ENCODE measurements at places on chromosomes 12 and 14. TPM values are rescaled to one million over a fixed set of nuclear protein-coding genes. Genes with fewer than 3 reads are reported as not detected.

DNA sequence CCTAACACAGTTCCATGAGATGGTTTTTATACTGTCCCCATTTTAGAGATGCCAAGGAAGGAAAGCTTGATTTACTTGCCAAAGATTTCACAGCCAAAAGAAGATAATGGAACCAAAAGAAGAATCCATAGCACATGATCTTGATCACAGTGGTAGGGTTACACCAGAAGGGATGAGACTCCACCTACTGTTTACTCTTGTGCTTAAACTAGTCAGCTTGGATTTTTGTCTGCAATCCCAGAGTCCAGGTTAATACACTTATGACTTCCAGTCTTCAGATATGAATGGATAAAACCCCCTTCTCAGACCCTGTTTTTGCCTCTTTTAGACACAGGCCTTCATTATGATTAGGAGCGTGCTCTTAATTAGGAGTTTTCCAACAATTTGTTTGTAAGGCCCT, 454.2 kb downstream of the AEBP2 start:
- H3K36me3 ChIP-seq, result no peaks in the 10 kb centered on the region
- no peak overlapping the region for H3K4me3 ChIP-seq
- DNase-seq, result no peak
- no peak overlapping the region for H3K27ac ChIP-seq

GRCh38 chr12:52050116-52050757, 1.0 kb upstream of the NR4A1 start:
- peak overlapping the region; percentile 48 for H3K4me3 ChIP-seq
- peaks cover 7% of the 10 kb centered on the region for H3K4me1 ChIP-seq
- H3K36me3 ChIP-seq, result no peaks in the 10 kb centered on the region
- H3K27ac ChIP-seq, result peak overlapping the region; percentile 98
- no peaks in the 10 kb centered on the region for H3K27me3 ChIP-seq

SPIC gene
- total RNA-seq, result not detected

DNA sequence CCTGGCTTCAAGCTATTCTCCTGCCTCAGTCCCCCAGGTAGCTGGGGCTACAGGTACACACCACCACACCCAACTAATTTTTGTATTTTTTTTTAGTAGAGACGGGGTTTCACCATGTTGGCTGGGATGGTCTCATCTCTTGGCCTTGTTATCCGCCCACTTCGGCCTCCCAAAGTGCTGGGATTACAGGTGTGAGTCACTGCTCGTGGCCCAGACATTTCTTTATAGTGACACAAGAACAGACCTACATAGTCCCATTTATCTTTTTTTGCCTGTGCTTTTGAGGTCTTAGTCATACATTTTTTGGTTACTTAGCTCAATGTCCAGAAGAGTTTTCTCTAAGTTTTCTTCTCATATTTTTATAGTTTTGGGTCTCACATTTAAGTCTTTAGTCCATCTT, 247.4 kb downstream of the SYT10 start:
- no peak overlapping the region for H3K4me3 ChIP-seq
- DNase-seq, result no peak
- H3K36me3 ChIP-seq, result no peaks in the 10 kb centered on the region
- no peak overlapping the region for H3K27ac ChIP-seq

DNA sequence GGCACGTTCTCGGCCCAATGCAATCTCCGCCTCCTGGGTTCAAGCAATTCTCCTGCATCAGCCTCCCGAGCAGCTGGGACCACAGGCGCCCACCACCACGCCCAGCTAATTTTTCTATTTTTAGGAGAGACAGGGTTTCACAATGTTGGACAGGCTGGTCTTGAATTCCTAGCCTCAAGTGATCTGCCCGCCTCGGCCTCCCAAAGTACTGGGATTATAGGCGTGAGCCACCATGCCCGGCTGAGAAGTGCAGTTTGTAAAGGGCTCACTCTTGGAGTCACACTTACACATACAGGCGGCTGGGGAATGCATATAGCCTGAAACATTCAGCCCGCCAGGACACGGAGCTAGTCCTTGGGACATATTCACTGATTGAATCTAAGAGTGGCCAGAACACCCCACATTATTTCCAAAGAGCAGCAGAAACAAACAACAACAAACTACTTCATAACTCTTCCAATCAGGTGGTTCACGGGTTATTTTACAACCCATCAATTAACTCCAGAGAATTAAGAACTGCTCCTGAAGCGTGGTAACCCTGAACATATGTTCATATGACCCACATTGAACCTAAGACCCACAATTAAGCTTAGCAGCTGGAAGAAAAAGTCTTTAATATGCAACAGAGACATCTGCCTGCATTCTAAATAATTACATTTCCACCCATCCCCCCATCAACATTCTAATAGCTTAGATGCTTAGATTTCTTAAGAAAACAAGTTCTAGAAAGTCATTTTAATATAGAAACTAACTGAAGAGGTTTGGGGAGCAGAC, 49.2 kb downstream of the SSH1 start:
- DNase-seq, result no peak
- no peak overlapping the region for H3K4me3 ChIP-seq
- H3K36me3 ChIP-seq, result no peaks in the 10 kb centered on the region
- peaks cover 9% of the 10 kb centered on the region for H3K4me1 ChIP-seq
- no peaks in the 10 kb centered on the region for H3K27me3 ChIP-seq
- H3K27ac ChIP-seq, result no peak overlapping the region

DNA sequence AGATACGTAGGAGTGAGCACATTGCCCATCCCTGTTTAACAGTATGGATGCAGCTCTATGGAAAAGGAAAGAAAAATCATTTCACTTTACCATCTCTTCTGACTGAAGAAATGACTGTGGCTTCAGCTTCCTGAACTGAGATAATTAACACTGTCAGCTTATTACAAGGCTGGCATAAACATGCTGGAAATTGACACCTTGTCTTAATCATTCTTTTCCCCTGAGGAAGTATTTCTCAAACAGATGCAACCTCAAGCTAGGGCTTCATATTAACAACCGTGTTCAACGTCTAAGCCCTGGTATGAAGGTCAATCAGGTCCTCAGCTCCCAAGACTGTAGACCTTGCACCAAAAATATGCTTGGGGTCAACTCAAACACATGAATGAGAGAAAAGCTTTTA, 25.0 kb downstream of the RERG start:
- H3K36me3 ChIP-seq, result no peaks in the 10 kb centered on the region
- H3K27me3 ChIP-seq, result no peaks in the 10 kb centered on the region
- H3K4me1 ChIP-seq, result no peaks in the 10 kb centered on the region
- no peak overlapping the region for H3K4me3 ChIP-seq

GLIPR1 gene
- 74.3 TPM for total RNA-seq

GRCh38 chr12:47212701-47213039, 132.9 kb upstream of the AMIGO2 start:
- no peaks in the 10 kb centered on the region for H3K36me3 ChIP-seq
- no peaks in the 10 kb centered on the region for H3K27me3 ChIP-seq
- no peaks in the 10 kb centered on the region for H3K4me1 ChIP-seq
- H3K27ac ChIP-seq, result no peak overlapping the region
- no peak overlapping the region for H3K4me3 ChIP-seq
- no peak for DNase-seq

FGD4 gene
- 15.9 TPM for total RNA-seq

PIK3C2G gene
- total RNA-seq, result not detected

DNA sequence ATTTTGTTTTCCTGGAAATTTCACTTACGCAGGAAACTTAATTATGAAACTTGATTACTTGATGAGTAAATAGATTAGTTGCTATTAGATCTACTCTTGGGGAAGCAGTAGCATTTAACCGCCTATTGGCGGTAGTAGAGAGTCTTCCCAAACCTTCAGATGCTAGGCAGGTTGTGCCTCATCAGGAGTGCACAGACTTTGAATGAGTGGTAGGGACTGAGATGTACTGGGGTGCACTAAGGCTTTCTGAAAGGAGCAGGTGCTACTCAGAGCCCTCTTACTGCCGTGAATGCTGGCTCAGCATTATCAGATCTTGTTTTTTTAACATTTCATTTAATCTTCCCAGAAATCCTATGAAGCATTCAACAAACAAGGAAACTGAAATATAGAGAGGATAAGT, 7.7 kb downstream of the GATC start:
- no peaks in the 10 kb centered on the region for H3K27me3 ChIP-seq
- DNase-seq, result no peak
- H3K36me3 ChIP-seq, result no peaks in the 10 kb centered on the region
- no peak overlapping the region for H3K27ac ChIP-seq

DNA sequence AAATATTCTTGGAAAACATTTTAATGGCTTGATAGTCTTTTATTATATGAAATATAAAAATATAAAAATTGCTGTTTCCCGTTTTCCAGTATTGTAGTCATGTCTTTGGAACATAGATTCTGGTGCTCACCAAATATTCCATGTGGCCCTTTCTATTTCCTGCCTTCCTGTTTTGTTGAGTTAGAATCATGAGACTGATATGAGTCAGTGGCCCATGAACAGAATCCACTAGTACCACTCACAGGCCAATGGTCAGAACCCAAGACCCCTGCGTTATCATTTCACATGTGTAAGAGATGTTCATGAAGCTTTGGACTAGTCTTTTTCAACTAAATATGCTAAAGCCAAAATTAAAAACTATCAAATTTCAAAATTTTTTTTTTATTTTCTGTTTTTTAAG, 56.9 kb downstream of the BICD1 start:
- no peaks in the 10 kb centered on the region for H3K4me1 ChIP-seq
- no peaks in the 10 kb centered on the region for H3K27me3 ChIP-seq
- no peak overlapping the region for H3K27ac ChIP-seq
- H3K4me3 ChIP-seq, result no peak overlapping the region

GRCh38 chr12:25553098-25553497, at the start of gene LMNTD1:
TSS of gene LMNTD1 (minus strand) at chr12:25553283. CDS start at chr12:25552959, 324 bp downstream.
- no peaks in the 10 kb centered on the region for H3K27me3 ChIP-seq
- H3K4me1 ChIP-seq, result no peaks in the 10 kb centered on the region
- DNase-seq, result no peak

DNA sequence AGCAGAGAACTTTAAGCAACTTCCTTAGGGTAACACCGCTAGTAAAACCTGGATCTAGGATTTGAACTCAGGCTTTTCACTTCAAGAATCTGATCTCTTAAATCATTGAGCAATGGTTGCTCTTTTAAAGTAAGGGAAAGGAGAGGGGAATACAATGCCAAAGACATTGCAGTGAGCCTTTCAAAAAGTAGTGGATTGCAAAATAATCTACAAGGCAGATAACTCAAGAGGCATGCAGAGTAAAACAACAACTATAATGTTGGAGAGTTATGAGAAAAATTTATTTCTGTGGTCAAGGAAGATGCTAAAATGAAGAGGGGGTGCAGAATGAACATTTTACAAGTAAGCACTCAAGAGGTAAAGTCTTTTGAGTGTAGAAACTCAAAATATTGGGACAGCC, 432.6 kb downstream of the C12orf50 start:
- no peak for DNase-seq
- H3K36me3 ChIP-seq, result no peaks in the 10 kb centered on the region
- H3K4me3 ChIP-seq, result no peak overlapping the region
- no peaks in the 10 kb centered on the region for H3K27me3 ChIP-seq

GUCY2C gene
- total RNA-seq, result not detected

GRCh38 chr14:92922883-92923743, at the start of gene CHGA:
TSS of gene CHGA (plus strand) at chr14:92923150. CDS start at chr14:92923360, 210 bp downstream.
- DNase-seq, result peak; percentile 31
- no peaks in the 10 kb centered on the region for H3K36me3 ChIP-seq
- no peaks in the 10 kb centered on the region for H3K27me3 ChIP-seq
- no peak within 1 kb of the TSS for H3K27ac ChIP-seq
- H3K4me1 ChIP-seq, result no peaks in the 10 kb centered on the region

CBLN3 gene
- total RNA-seq, result 3.2 TPM

DNA sequence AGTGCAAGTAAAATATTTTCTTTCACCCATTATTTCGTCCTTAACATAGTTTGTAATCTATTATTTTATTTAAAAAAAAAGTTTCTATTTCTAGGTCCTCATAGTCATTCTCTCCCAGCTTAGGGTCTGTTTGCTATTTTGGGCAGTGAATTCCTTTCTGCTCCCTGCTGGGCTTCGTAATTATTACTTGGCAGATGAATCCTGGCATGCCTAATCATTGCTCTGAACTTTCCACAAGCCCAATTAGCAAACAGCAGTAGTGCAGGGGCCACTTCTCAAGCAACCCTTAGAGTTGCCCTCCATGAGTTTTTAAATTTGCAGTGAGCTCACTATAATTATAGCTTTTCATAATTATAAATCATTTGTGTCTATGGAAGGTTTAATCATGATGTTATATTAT, 1378.3 kb upstream of the SEL1L start:
- H3K36me3 ChIP-seq, result no peaks in the 10 kb centered on the region
- no peak overlapping the region for H3K4me3 ChIP-seq

- no peak overlapping the region for H3K4me3 ChIP-seq
- H3K27me3 ChIP-seq, result no peaks in the 10 kb centered on the region
- no peaks in the 10 kb centered on the region for H3K36me3 ChIP-seq
Measured at GRCh38 chr14:50191499-50191898, 39.9 kb downstream of the SOS2 start.

DNA sequence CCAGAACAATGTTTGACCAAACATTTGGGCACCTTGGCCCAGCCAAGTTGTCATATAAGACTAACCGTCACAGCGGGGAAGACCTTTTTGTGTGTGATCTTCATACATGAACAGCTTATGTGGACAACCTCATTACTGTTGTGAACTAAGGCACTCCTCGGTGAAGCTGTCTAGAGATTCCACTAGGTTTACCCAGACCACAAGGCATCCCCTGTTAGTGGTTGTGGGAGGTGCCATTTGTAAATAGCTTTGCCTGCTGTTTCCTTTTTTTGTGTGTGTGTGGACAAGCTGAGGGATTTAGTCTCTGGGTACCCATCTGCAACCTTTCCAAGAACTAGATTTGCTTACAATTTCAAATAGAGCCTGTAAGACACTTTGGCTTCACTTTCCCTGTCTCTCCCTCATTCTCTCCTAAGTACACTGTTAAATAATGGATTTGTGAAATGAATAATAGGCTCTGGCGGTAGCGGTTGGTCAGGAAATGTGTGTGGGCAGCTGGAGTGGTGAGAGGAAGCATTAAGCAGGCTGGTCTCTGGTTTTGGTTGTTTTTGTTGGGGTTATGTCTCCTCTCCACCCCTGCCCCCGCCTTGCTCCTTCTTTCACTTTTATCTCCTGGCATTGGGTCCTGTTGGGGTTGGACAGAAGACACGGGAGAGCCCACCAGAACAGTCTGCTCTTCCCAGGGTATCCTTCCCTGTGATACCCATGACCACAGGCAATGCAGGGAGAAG, 727.6 kb downstream of the VRK1 start:
- no peak overlapping the region for H3K27ac ChIP-seq
- H3K36me3 ChIP-seq, result no peaks in the 10 kb centered on the region
- no peak for DNase-seq
- H3K4me1 ChIP-seq, result no peaks in the 10 kb centered on the region

DNA sequence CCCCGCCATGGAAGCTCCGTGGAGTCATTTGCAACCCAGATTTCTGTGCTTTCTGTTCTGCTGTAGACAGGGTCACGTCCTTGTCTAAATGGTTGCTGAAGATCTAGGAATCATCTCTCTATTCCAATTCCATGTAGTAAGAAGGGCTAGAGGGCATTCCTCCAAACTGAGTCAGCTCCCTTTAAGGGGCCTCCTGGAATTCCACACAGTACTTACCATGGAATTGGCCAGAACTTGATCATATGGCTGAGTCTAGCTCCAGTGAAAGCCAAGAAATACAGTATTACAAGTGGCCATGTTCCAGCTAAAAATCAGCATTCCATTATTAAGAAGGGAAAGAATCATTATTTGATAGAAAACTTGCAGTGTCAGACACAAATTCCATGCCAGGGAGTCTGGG, 171.9 kb downstream of the PRKCH start:
- no peaks in the 10 kb centered on the region for H3K36me3 ChIP-seq
- H3K27me3 ChIP-seq, result no peaks in the 10 kb centered on the region
- no peak overlapping the region for H3K27ac ChIP-seq
- no peaks in the 10 kb centered on the region for H3K4me1 ChIP-seq
- DNase-seq, result no peak

GTF2A1 gene
- 39.8 TPM for total RNA-seq

PDZRN4 gene
- 2.1 TPM for total RNA-seq

IL22 gene
- not detected for total RNA-seq

Measured in uterus (tissue), 4 donors.